ENCODE measurements at places on chromosomes 12 and 14.
A peak's percentile ranks its signal among the peaks of the same experiment; 100 is the strongest.

DNA sequence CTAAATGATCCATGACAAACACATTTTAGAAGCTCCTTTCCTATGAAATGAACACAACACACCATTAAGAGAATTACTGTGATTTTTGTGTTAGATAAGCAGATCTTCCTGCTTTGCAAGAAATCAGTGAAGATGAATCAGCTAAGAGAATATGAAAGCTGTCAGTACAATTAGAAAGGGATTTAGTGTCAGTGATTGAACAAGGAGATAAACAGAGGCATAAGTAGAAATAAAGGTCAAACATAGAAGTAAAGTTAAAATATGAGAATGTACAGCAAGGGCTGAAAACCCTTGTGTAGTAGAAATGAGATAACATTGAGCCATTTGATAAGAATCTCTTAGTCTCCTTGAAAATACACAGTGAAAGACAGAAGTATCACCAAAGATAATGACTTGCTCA is 21.4 kb upstream of the SLC16A7 start:
- DNase-seq, result no peak

GRCh38 chr12:1622406-1622805 is 6.6 kb upstream of the WNT5B start:
- no peak for DNase-seq

DNA sequence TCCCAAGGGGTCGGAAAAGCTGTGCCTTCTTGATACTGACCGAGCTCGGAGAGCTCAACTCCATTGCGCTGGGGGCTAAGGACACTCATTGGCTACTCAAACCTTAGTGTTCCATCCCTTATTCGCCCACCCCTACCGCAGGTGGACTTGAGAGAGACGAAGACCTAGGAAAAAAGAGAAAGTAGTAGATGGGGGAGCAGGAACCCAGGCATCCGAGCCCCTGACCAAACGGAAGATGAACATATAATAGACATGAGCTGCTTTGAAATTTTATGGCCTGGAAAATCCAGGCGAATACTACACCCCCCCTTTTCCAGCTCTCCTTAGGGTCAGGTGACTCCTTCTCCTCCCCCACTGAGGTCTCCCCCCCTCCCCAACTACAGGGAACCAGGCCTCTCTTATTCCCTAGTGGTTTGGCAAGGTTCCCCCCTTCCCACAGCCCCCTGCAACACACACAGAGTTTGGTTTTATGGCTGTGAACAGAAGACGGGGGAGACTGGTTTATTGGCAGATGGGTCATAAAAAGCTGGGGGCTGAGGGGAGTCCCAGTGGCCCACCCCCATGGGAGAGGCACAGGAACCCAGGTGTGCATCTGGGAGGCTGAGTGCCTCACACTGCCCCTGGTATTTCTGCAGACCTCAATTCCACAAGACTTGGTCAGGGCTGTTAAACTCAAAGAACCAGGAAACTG is 1.6 kb downstream of the GDF11 start:
- no peak for DNase-seq

- DNase-seq, result peak; percentile 53
Observed at GRCh38 chr12:89225401-89225800, 126.9 kb downstream of the DUSP6 start.

DNA sequence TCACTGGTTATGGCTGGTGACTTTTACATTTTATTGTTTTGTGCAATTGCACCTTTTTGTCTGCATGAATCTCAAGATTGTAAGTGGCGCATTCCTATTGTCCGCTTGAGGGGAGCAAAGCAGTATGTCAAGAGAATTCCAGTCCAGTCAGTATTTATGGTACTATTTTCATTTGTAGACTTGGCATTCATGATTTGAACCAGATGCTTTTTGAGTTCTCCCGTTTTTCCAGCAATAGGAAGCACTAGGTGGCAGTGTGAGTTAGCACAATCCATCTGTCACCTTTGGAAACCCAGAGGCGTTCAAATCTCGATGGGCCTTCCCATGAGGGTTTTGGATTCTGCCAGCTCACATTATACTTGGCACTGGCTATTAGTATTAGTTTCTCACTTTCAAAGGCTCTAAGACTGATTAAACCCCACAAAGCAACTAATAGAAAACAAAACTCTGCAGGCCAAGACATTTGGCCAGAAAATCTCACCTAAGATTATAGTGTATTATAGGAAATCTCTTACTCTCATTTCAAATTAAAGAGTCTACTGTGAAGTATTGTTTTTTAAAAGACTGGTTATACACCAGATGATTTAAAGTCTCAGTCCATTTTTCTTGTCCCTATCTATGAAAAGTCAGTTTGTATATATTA is 2.2 kb downstream of the DACT1 start:
- no peak for DNase-seq

GRCh38 chr14:74502236-74503019 is 8.9 kb downstream of the ISCA2 start:
- DNase-seq, result no peak

- DNase-seq, result peak; percentile 47
Observed at GRCh38 chr14:80055667-80056496, 155.4 kb downstream of the DIO2 start.

DNA sequence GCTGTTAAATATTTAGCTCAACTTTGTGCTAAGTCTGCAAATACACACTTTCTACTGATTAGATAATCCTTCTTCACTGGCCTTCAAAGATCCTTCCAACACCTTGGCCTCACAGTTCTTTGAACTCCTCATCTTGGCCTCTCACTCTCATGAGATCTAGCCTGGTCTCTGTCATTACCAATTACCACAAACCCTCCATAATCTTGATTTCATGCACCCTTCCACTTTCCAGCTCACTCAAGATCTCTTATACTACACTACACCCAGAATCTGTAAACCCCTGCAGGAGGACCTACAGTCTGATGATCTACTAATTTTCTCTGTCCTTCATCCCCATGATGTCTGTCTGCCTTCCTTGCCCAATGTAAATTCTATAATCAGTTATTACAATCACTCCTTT is 71.1 kb downstream of the DUSP16 start:
- DNase-seq, result no peak

- DNase-seq, result no peak
Observed at GRCh38 chr14:81471062-81471461, 62.6 kb downstream of the SEL1L start.

DNA sequence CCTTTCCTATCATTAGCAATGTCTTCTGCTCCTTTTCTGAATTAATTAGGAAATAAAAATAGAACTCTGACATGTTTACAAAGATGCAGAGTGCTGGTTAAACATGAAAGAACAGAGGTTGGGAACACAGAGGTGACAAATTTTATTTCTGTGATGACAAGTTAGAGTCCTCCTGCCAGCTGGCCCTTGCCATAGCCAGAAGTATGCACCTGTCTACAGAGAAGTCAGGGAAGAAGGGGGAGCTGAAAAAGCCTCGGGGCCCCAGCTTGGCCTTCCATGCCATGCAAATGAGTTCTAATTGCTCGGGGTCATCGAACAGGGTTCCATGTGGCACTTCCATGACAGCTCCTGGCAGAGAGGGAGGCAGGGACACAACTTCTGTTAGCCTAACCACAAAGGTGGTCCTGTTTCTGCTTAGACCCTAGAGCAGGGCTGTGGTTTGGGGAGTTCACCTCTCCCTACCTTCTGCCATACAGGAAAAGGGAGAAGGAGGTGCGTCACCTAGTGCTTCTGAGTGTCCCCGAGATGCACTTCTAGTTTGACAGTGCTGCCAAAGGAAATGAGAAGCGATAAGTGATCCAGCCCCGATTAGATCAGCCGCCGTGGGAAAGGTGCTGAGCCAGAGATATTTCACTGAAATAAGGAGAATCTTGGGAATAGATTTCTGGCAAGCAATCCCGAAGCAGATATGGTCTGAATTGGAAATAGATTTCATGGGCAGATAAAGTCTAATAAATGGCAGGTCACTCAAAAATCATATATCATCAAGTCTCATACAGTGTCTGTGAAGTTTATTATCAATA is 155.8 kb upstream of the FOXN3 start:
- DNase-seq, result no peak

DNA sequence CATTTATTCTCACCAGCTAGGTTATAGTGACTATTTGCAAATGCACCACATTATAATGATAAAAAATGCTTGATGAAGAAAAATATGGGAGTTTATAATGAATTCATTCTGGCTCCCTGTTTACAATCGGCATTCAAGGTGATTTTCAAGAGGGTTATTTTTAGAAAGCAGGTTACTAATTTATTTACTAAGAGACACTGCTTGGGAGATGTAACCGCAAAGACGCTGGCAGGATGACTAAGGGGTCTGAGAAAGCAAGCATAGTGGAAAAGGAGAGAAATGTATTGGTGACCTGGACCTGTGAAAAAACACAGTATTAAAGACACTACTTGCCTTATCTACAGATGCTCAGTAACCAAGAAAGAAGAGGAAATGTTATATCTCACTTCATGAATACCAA is 13.3 kb upstream of the PITPNM2 start:
- DNase-seq, result no peak

GRCh38 chr12:99911081-99911480 is 73.7 kb downstream of the ANKS1B start:
- no peak for DNase-seq

DNA sequence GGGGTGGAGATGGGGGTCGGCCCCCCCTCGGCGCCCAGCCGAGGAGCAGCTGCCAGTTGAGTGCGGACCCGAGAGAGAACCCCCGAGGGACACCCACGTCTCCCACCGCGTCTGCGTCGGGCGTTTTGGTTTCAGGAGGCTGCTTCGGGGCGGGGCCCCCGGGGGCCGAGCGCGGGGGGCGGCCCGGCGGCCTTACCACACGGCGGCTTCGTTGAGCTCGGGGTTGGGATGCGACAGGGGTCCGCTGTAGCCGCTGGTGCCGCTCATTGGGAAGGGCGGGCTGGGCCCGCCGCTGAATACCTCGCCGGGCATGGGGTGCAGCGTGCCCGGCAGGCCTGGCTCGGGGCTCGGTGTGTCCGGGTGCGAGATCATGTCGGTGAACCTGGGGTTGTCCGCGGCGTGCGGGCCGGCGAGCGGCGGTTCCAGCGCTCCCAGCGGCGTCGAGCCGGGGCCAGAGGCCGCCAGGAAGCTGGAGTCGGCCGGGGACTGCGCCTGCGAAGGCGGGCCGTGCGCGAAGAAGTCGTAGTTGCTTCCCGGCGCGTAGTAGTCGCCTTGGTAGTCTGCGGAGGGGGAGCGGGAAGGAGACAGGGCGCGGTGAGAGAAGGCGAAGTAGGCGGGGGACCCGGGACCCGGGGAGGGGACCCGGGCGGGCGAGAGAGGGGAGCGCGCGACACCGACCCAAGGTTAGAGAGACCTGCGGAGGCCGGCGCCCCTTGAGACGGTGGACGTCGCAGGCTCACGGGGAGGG is 8.5 kb downstream of the LHX5 start:
- DNase-seq, result no peak

DNA sequence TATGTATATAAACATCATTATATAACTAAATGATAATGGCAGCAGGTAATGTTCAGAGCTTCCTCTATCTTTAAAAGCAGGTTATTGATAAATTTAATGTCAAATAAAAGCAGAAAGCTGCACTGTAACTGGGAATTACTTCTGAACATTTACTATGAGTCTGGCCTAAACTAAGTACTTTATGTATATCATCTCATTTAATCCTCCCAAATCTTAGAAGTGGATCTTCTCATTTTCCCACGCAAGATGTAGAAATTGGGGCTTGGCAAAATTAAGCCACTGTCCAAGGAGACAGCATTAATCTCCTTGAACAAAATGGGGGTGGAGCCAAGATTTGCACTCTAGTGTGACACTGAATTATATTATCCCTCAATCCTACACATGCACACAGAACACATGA is 5.7 kb downstream of the NIN start:
- no peak for DNase-seq

DNA sequence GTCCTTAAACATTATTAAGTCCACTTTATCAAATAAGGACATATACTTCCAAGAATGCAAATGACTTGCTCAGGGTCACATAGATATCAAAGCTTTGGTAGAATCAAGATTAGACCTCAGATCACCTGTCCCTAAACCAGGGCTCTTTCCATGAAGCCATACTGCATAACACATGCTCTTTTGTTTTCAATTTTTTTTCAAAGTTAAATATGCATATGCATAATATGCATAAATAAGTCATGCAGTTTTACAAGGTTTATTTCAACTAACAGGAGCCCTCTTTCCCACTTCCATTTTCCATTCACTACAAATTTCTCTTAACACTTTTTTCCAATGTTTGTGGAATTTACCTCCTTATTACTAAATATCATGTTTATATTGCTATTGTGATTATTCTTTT is 53.1 kb downstream of the SIX1 start:
- no peak for DNase-seq

GRCh38 chr12:12548713-12549112 is 13.9 kb downstream of the DUSP16 start:
- DNase-seq, result no peak

DNA sequence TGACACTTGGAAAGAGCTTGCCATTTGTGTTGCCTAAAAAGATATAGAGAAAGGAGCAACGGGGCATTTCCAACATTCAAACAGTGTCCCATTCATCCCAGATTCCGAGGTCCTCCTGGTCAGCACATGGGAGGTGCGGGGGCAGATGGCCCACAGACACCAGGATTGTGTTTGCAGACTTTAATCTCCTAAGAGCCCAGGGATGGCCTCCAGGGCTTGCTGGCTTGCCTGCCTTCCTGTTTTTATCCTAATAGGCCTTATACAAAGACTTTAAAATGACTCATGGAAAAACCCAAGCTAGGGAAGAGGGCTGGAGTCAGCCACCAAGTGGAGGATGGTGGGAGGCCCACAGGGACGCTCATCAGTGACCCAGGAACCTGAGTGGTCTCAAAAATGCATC is 21.5 kb upstream of the FAM181A start:
- DNase-seq, result no peak

DNA sequence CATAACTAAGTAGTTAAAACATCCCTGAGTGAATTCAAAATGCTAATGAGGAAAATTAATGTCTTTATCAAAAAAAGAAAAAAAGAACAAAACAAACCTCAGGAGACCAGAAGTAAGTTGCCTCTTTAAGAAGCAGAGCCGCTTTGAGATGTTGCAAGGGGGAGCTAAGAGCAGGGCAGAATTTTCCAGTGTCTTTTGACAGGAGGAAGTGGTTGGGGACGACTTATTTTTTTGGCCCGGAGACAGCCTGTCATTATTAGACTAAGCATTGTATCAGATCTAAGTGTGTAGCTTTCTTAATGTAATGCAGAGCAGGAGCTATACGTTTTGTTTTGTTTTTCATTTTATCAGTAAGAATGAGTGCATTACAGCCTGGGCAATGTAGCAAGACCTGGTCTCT is 206.6 kb downstream of the CACNA1C start:
- DNase-seq, result no peak

All from PC-9 (cell line).